ENCODE measurements at places on chromosomes 1 and 21. TPM values are rescaled to one million over a fixed set of nuclear protein-coding genes. Genes with fewer than 3 reads are reported as not detected.
A peak's percentile ranks its signal among the peaks of the same experiment; 100 is the strongest.

DNA sequence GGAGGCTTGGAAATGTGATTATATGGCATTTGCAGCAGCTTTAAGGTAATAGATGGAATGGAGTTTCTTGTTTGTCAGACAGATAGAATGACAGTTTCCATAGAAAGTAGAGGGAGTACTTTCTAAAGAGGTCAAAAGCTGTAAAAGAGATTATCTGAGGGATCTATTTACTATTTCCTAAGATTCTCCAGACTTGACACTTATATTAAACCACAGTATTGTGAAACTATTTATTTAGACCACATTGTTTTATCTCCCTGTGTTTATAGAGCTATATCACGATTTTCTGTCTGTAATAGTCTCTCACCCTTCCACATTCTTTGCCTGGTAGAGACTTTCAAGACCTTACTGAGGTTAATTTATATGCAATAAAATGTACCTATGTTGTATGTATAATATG lies 66.7 kb downstream of the MAN1A2 start:
- H3K4me3 ChIP-seq = no peak overlapping the region
- DNase-seq = no peak
- no peaks in the 10 kb centered on the region for H3K4me1 ChIP-seq
- H3K27ac ChIP-seq = no peak overlapping the region
- no peaks in the 10 kb centered on the region for H3K36me3 ChIP-seq
- H3K27me3 ChIP-seq = no peaks in the 10 kb centered on the region

DNA sequence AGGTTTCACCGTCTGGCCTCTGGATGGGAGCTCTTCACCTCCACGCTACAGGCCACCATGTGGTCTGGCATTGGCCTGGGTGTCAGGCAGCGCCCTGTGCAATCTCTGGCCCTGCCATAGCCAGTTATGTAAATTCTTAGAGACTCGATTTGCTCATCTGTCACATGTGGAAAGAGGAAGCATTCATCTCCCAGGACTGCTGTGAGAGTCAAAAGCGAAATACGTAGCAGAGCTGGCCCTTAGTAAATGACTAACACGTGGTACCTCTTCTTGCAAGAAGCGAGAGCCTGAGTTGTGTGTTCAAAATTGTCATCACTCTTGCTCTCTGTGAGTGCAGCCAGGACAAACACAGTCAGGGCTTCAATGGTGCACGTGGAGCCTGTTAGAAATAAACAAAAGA lies 159.0 kb upstream of the BACE2 start:
- H3K27me3 ChIP-seq = no peaks in the 10 kb centered on the region
- H3K27ac ChIP-seq = no peak overlapping the region
- DNase-seq = no peak
- no peak overlapping the region for H3K4me3 ChIP-seq
- H3K36me3 ChIP-seq = no peaks in the 10 kb centered on the region

DNA sequence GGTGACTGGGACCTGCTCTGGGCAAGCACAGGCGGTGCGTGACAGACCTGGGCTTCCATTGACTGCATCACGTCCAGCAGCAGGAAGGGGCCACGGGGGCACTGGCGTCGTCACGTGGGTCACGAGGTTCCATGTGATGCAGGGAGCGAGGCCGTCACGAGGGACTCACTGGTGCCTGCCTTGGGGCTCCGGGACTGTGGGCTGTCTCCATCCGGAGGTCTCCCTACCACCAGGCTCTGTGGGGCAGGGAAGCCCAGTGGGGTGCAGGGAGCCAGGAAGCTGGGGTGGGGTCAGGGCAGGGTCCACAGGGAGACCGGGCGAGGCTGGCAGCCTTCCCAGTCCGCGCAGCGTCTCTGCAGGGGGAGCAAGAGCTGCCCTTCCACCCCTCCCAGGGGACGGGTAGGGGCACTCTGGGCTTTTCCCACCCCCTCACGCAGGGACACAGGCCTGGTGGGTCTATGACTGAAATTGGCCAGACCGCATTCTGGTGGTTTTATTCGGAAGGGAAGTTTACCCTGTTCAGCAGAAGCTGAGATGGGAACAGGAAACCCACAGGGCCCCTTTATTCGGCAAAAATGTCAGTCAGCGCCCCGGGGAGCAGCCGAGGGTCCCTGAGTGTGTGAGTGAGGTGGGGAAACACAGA lies 416 bp upstream of the TNFRSF14 start:
- H3K4me1 ChIP-seq = peaks cover 43% of the 10 kb centered on the region
- H3K36me3 ChIP-seq = peaks cover 23% of the 10 kb centered on the region
- H3K27me3 ChIP-seq = no peaks in the 10 kb centered on the region
- H3K4me3 ChIP-seq = peak overlapping the region; percentile 58
- peak overlapping the region; percentile 94 for H3K27ac ChIP-seq

GRCh38 chr1:7519861-7520395 lies 251.2 kb upstream of the VAMP3 start:
- H3K4me3 ChIP-seq = no peak overlapping the region
- no peaks in the 10 kb centered on the region for H3K4me1 ChIP-seq
- peaks cover 17% of the 10 kb centered on the region for H3K27me3 ChIP-seq
- H3K36me3 ChIP-seq = no peaks in the 10 kb centered on the region
- DNase-seq = no peak
- no peak overlapping the region for H3K27ac ChIP-seq

GRCh38 chr1:20125100-20125499 lies 5.8 kb upstream of the PLA2G2D start:
- H3K36me3 ChIP-seq = no peaks in the 10 kb centered on the region
- DNase-seq = peak; percentile 55
- peaks cover 26% of the 10 kb centered on the region for H3K4me1 ChIP-seq
- no peaks in the 10 kb centered on the region for H3K27me3 ChIP-seq
- peak overlapping the region; percentile 92 for H3K27ac ChIP-seq

DNA sequence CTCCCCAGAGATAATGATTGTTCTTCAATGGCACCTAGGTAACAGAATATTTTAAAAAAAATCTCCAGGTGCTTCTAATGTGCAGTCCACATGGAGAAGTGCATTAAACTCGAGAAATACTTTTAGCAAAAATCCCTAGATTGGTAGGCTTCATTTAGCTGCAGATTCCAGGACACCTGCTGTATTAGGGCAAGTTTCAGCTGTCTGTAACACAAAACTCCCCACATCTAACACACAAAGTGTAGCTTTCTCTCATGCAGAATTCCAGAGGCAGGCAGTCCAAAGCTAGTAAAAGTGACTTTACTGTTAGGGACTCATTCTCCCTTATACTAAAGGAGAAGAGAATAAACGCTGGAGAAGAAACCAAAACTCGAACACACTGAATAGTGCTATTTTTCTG lies 1414.3 kb upstream of the B3GALT2 start:
- H3K27me3 ChIP-seq = no peaks in the 10 kb centered on the region
- no peak overlapping the region for H3K4me3 ChIP-seq
- DNase-seq = no peak
- H3K27ac ChIP-seq = no peak overlapping the region
- H3K36me3 ChIP-seq = no peaks in the 10 kb centered on the region

DNA sequence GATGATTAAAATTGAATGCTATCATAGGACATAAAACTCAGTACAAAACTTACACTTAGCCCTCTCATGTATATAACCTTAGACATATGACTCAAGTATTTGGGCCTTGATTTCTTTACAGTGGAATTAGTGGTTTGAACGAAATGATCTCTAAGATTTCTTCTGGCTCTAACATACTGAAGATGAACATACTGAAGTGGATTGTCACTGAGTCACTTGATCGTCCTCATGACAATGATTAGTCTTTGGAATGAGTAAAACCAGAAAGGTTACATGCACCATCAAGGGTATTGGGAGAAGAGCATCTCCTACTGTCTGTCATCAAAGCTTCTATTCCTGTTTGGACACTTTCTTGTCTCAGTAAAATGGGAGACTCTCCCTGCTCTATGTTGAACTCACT lies 17.4 kb downstream of the FMN2 start:
- no peaks in the 10 kb centered on the region for H3K36me3 ChIP-seq
- no peak overlapping the region for H3K27ac ChIP-seq

DNA sequence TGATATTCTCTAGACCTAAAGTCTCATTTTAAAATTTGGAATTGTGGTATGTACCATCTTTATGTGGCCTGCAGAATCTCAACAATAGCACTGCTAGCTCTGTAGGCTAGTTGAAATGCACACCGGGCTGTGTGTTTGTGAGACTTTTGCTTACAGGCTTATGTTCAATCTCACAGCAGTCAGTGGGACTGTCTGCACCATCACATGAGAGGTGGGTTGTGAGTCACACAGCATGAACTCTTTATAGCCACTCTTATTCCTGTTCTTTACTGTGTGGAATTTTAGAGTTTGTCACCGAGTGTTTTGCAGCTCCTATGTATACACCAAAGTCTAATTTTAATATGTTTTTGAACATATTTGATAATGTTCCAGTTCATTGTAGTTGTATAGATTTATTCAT lies 74.6 kb downstream of the RASAL2 start:
- DNase-seq = no peak
- H3K36me3 ChIP-seq = no peaks in the 10 kb centered on the region
- no peak overlapping the region for H3K4me3 ChIP-seq
- no peaks in the 10 kb centered on the region for H3K27me3 ChIP-seq
- H3K27ac ChIP-seq = no peak overlapping the region
- H3K4me1 ChIP-seq = no peaks in the 10 kb centered on the region

DNA sequence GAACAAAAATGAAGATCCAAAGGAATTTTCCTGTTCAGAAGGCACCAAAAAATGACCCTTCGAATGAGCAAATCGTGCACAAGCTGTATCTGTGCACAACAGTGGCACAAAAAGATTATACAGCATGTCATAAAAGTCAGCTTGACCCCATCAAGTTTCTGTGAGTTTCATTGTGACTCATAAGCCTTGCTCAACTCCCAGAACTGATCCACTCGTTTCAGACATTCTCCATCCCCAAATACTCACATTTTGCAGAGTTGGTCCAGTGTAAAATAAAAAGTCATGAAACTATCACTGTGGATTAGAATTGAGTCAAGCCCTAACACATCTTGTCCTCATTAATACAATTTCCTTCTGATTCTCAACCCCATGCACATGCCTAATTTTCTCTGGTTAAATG lies 174.7 kb upstream of the PKN2 start:
- H3K4me1 ChIP-seq = no peaks in the 10 kb centered on the region
- no peaks in the 10 kb centered on the region for H3K36me3 ChIP-seq
- H3K4me3 ChIP-seq = no peak overlapping the region

- peak; percentile 98 for DNase-seq
- peaks cover 21% of the 10 kb centered on the region for H3K4me1 ChIP-seq
- peak within 1 kb of the TSS; percentile 61 for H3K4me3 ChIP-seq
- H3K36me3 ChIP-seq = no peaks in the 10 kb centered on the region
- no peaks in the 10 kb centered on the region for H3K27me3 ChIP-seq
- peak within 1 kb of the TSS; percentile 72 for H3K27ac ChIP-seq
Measured at GRCh38 chr1:119647734-119648619, at the start of gene ZNF697. Gene ZNF697 (minus strand): TSS chr1:119648266. CDS start chr1:119626100, 22,166 bp downstream.

- H3K27me3 ChIP-seq = peaks cover 12% of the 10 kb centered on the region
- peaks cover 11% of the 10 kb centered on the region for H3K4me1 ChIP-seq
- no peak overlapping the region for H3K4me3 ChIP-seq
- H3K36me3 ChIP-seq = no peaks in the 10 kb centered on the region
- no peak overlapping the region for H3K27ac ChIP-seq
Measured at GRCh38 chr1:205354259-205355074, 2.3 kb downstream of the KLHDC8A start.

GRCh38 chr21:41707960-41708330 lies 58.9 kb downstream of the RIPK4 start:
- H3K27ac ChIP-seq = peak overlapping the region; percentile 62
- peaks cover 16% of the 10 kb centered on the region for H3K27me3 ChIP-seq
- H3K4me1 ChIP-seq = peaks cover 49% of the 10 kb centered on the region
- H3K4me3 ChIP-seq = no peak overlapping the region
- no peak for DNase-seq
- H3K36me3 ChIP-seq = no peaks in the 10 kb centered on the region

- DNase-seq = no peak
- no peak overlapping the region for H3K4me3 ChIP-seq
- H3K27ac ChIP-seq = peak overlapping the region; percentile 64
- no peaks in the 10 kb centered on the region for H3K36me3 ChIP-seq
- H3K4me1 ChIP-seq = peaks cover 43% of the 10 kb centered on the region
Measured at GRCh38 chr1:9836632-9836960, 12.8 kb upstream of the CLSTN1 start.

DNA sequence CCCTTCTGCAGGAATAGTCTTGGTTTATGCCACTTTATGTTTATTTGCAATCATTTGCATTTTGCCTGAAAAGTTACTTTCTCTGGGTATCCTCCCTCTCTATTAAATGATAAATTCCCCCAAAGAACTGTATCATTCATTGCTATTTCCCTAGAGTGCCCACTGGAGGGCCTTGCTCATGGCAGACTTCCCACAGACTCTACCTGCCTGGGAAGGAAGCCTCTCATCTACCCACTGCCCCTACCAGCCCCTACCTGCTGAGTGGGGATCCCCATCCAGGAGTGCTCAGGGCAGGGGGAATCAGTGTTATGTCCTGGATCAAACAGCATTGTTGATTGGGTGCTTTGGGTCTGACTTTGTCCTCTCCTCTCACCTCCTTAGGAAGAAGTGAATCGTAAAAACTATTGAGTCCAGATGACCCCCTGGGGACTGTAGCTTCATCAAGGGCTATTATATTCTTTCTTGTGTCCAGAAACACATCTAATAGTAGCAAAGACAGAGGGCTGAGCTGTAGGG lies 6.8 kb upstream of the LRRN2 start:
- H3K27ac ChIP-seq = no peak overlapping the region
- no peaks in the 10 kb centered on the region for H3K36me3 ChIP-seq
- no peaks in the 10 kb centered on the region for H3K4me1 ChIP-seq
- H3K27me3 ChIP-seq = peaks cover 5% of the 10 kb centered on the region

- H3K27me3 ChIP-seq = peaks cover 39% of the 10 kb centered on the region
- no peaks in the 10 kb centered on the region for H3K4me1 ChIP-seq
- peak overlapping the region; percentile 20 for H3K4me3 ChIP-seq
- peaks cover 6% of the 10 kb centered on the region for H3K36me3 ChIP-seq
Measured at GRCh38 chr1:2073382-2074230, 23.4 kb downstream of the PRKCZ start.

DNA sequence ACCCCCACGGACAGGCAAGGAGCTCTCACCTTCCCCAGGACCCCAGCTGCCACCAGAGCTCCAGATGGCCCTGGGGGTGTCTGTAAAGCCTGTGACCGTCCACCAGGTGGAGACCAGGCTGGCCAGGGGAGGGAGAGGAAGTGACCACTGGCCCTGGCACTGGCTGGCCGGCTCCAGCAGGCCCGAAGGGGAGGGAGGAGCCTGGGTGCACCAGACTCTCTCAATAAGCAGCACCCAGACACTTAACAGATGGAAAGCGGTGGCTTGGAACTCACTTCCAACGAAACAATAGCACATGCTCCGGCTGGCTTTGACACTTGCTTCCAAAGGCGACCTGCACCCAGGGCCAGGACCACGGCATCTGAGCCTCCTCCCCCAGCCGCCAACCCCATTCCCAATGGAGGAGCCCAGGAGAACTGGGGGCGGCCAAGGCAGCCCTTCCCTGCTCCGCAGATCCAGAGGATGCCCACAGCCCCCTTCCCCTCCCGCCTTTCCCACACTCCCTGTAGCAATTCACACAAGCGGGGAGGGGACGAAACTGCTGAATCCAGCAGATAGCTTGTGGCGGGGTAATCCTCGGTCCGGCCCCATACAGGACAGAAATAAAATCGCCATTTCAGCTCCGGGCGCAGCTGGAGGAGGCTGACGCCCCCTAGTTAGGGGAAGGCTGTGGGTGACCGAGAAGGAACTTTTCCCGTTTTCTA lies 742 bp upstream of the PDE9A start:
- H3K36me3 ChIP-seq = no peaks in the 10 kb centered on the region
- H3K27me3 ChIP-seq = peaks cover 43% of the 10 kb centered on the region
- H3K4me1 ChIP-seq = peaks cover 34% of the 10 kb centered on the region
- no peak for DNase-seq

CAPN8 gene
- total RNA-seq = 3.3 TPM

GLIS1 gene
- total RNA-seq = 1.5 TPM

RWDD3 gene
- 10.1 TPM for total RNA-seq

COL18A1 gene
- 71.9 TPM for total RNA-seq

INAVA gene
- total RNA-seq = 119 TPM

LCE3D gene
- 27.1 TPM for total RNA-seq

PADI2 gene
- 15.4 TPM for total RNA-seq

PROK1 gene
- total RNA-seq = 4.2 TPM
